ENCODE measurements at places on chromosomes 1 and 21.

DNA sequence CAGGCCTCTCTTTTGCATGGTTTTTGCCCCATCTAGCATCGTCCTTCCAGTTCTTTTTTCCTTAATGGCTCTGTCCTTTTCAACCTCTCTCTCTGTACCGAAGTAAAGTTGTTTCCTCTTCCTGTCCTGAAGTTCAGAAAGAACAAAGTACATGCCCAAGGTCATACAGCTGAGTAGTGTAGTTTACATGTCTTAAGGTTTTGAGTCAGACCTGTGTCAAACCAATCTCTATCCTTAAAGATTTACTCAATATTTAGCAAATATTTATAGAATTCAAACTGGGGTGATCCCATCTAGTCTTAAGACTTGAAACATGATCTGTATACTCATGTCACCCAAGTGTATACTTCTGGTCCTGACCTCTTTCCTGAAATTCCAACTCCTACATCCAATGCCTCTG is 118.7 kb upstream of the SGIP1 start:
- no peak for DNase-seq

DNA sequence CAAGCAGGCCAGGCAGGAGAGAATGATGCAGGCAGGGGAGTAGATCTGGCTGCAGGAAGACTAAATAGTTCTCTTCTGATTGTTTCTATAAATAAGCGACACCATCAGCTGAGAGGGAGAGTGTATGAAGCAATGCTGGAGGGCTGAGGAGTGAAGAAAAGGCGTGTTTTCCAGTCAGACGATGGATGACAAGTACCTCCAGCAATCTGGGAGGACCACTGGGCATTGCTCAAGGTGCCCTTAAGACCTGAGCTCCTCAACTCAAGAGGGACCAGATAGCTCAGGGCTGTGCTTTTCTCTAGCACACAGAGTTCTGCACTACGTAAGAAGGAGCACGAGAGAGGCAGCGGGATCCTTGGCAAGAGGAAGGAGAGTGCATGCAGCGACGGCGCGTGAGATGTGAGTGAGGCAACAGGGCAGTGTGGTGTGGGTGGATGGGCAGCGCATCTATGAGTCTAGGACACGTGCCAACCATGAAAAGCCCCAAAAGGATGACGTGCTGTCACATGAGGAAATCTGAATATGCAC is 36.0 kb downstream of the PABPC4 start:
- DNase-seq, result no peak

- no peak for DNase-seq
Measured at GRCh38 chr1:6827079-6827478, 41.8 kb downstream of the CAMTA1 start.

DNA sequence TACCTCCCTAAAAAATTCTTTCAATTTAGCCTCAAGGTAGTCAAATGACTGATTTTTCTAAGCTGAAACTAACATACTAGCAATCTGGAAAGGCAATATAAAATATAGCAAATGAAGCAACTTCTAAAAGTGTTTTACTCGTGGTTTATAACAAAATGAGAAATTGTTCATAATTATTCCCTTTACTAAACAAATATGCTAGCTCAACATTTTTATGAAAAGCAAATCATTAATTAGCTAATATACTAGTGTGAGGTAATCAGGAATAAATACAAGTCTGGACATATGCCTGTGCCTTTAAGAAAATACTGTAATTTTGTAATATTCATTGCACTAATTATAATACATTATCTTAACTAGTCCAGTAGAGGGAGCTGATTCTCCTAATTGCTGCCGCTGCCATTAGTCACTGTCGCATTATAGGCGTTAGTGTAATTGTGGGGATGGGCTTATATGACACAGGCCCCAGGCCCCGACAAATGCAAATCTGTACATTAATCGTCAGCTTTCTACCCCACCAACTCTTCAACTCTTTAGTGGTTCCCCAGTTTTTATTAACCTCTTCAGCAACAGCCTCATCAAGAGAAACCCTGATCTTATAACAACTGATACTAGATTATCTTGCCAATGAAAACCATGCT is 160.9 kb downstream of the GABPA start:
- DNase-seq, result no peak

- no peak for DNase-seq
Measured at GRCh38 chr1:110070671-110071242, at the start of gene ALX3. TSS of gene ALX3 (minus strand) at chr1:110070672. CDS start at chr1:110070612, 60 bp downstream.

DNA sequence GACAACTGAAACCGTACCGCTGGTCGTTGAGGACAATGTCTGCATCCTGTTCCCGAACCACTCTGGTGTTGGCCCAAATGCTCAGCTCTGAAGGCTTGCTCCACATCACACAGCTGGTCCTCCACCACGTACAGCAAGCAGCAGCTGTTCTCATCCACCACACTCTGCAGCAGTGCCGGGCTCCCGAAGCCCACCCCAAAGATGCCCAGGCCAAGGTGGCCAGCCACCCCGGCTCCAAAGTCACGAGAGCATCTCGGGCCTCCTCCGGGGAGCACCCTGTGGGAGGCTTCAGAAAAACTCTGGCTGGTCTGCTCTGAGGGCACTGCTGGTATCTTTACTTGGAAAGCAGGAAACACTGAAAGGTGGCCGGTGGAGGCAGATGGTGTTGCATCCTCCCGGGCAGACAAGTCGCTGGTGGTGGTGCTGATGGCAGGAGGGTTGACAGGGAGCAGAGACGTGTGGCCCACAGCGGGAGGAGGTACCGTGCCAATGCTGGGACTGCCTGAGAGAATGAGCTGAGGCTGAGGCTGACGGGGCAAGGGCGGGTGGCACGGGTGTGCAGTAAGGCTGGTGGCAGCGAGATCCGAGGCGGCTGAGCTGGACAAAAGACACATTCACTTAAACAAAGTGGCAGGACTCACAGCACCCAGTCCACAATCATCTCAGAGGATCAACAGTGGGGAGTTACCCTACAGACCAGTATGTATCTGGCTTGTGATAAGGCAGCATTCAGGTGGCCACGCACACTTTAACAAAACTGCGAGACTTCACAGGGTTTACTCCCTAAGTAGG is 6.5 kb upstream of the CCDC27 start:
- DNase-seq, result no peak

DNA sequence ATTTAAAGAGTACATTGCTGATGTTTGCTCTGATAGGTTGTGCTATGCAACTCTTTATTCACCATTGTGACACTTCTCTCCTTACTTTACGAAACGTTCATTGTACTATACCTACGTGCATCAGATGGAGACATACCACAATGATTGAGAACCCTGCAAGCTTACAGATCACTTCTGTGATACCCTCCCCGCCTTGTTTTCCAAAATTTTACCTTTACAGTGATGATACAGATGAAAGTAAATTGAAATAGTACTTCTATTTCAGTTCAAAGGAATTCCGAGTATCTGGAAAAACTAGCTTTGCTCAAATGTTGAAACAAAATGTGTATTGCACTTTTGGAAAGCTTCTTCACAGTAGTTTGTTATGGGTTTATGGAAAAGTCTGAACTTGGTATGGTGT is 3.3 kb downstream of the OR14K1 start:
- DNase-seq, result no peak

DNA sequence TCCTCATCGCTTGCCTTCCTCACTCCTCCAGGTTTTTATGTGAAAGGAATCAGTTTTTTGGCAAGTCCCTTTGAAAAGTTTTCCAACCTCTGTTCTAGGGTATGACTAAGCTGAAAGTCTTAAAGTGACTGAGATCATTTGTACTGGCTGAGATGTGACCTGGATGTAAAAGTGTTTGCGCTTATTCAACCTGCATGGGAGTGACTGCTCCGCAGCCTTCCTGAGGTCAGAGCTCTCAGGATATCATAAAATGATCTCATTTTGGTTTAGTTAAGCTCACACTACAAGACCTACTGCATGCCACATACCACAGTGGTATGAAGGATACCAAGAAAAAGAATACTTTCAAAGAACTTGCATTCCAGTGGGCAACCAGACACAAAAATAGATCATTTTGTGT is 29.8 kb upstream of the TADA1 start:
- DNase-seq, result no peak

DNA sequence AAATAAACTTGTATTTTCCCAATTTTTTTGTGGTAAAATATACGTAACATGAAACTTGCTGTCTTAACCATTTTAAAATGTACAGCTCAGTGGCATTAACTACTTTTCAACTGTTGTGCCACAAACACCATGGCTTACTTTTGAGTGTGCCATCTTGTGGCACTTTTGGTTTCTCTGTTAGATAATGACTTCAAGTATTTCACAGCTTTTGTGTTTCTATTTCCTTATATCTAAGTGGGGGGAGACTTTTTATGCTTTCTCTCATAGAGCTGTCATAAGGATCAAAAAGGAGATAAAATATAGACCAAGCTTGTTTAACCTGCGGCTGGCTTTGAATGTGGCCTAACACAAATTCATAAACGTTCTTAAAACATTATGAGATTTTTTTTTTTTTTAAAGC is 44.3 kb downstream of the CDC14A start:
- DNase-seq, result no peak

DNA sequence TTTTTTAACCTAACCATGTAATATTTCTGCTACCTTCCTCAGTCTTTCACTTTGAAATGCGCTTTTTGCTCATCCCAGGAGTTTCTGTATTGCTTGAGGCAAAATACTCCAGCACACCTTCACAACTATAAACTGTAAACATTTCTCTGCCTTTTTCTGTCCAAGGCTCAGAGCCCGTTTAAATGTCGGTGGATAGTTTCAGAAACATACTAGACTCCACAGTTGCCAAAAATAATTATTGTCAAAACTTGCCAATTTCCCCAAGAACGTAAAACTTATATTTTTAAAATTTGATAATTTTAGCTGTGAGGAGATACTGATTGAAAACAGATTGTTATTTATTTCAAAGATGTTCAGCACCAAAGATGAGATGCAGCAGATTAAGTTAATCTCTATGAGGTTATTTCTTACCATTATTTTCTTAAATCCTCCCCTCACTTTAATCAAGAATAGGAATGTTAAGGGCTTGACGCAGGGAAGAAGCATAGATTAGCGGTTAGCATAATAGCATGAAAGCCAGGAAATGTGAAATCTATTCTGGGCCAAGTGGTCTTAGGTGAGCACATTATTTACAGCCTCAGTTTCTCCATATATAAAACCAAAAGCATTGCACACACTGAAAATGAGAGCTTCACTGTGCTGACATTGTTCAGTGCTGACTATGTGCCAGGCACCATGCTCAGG is 91.5 kb upstream of the ESRRG start:
- DNase-seq, result no peak

DNA sequence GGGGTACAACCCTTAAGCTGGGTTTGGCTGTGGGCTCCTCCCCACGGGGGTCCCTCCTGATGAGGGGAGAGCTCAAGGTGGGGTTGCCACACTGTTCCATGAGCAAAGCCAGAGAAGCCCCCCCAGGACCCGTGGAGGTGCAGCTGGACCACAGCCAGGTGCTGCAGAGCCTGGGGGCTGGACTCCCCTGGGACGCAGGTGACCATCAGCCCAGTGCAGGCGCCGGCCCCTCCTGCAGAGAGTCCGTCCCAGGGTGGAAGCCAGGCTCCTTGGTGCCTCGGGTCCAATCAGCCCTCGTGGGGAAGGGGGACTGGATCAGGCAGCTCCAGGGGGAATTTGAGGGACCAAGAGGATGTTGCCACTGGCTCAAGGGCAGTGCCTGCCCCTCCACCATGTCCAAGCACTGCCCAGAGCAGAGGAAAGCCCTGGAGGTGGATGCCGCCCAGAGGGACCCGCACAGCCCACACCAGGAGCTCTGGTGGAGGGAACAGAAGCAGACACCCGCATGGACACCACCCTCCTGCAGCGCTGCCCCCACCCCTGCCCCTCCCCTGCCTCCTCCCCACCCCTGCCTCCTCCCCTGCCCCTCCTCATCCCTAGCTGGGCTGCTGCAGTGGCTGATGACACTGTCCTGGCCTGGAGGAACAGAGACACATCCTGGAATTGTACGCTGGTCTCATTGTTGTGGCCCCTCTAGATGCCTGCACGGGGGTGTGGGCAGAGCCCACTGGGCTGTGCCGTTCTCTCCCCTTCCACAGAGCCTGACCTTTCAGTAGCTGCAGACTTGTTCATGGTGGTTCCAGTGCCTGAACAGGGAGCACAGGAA is 30.8 kb upstream of the COL18A1 start:
- no peak for DNase-seq

DNA sequence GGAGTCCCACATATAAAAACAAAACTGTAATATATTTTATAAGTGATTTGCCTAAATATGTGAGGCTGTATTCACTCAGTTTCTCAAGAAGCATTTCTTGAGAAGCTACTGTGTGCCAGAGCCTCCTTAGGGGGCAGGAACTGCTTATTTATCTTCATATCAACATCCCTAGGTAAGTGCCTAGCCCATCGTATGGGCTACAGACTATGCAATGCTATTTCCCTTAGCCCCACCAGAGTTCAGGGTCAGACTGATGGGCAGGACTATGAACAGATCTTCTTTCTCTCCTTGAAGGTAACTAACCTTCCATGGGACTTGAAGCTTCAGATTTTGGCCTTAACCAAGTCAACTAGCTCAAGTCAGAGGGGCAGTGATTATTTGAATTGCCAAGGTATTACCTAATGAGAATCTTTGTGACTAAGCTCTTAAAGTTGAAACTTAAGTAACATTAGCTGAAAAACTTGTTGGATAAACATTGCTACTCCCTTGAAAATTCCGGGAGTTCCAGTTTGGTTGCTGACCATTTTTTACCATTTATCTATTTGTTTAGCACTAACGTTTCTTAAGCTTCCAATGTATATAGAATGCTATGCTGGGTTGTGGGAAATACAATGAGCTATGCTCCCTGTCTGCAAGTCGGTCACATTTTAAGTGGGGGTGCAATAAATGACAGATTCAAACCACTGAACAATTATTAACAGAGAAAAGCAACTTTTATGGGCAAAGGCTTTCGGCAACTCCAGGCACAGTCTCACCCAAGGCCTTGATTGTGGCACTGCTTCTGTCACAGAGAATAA is 85.2 kb downstream of the GPR88 start:
- no peak for DNase-seq

- DNase-seq, result no peak
Measured at GRCh38 chr1:17023573-17023972, 11.8 kb upstream of the ATP13A2 start.

GRCh38 chr1:25568090-25568833 is 24.9 kb downstream of the LDLRAP1 start:
- DNase-seq, result no peak

- DNase-seq, result no peak
Measured at GRCh38 chr1:154583773-154584172, 16.2 kb downstream of the CHRNB2 start.

GRCh38 chr1:230905733-230906132 is 37.4 kb upstream of the C1orf198 start:
- DNase-seq, result no peak

- DNase-seq, result no peak
Measured at GRCh38 chr21:34942911-34943310, 106.2 kb downstream of the RUNX1 start.

- no peak for DNase-seq
Measured at GRCh38 chr1:160177667-160178066, 12.7 kb upstream of the CASQ1 start.

DNA sequence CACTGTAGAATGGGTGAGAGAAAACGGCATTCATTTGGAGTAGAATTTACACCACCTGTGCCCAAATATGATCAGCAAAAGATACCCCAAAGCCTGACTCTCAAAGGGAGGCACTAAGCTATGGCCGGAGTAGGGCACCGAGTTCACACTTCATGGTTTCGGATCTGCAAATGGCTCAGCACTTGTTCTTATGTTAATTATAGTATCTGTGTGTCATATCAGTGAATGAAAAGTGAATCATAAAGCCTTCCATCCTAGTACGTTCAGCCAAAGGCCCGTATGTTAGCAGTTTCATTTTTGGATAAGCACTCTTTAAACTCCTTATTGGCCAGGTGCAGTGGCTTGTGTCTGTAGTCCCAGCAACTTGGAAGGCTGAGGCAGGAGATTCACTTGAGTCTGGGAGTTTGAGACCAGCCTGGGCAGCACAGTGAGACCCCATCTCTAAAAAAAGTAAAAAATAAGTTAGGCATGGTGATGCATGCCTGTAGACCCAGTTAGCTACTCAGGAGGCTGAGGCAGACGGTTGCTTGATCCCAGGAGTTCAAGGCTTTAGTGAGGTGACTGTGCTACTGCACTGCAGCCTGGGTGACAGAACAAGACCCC is 4.9 kb upstream of the CORT start:
- no peak for DNase-seq
